ENCODE measurements at places on chromosomes 1 and 21.

GRCh38 chr1:3683197-3683596 is 30.9 kb downstream of the TP73 start:
- no peak for DNase-seq

- no peak for DNase-seq
Observed at GRCh38 chr1:157773493-157774350, 3.2 kb downstream of the FCRL2 start.

- DNase-seq, result no peak
Observed at GRCh38 chr1:44860891-44861425, 17.9 kb upstream of the PTCH2 start.

GRCh38 chr1:213251972-213252371 is 200.9 kb downstream of the RPS6KC1 start:
- no peak for DNase-seq

DNA sequence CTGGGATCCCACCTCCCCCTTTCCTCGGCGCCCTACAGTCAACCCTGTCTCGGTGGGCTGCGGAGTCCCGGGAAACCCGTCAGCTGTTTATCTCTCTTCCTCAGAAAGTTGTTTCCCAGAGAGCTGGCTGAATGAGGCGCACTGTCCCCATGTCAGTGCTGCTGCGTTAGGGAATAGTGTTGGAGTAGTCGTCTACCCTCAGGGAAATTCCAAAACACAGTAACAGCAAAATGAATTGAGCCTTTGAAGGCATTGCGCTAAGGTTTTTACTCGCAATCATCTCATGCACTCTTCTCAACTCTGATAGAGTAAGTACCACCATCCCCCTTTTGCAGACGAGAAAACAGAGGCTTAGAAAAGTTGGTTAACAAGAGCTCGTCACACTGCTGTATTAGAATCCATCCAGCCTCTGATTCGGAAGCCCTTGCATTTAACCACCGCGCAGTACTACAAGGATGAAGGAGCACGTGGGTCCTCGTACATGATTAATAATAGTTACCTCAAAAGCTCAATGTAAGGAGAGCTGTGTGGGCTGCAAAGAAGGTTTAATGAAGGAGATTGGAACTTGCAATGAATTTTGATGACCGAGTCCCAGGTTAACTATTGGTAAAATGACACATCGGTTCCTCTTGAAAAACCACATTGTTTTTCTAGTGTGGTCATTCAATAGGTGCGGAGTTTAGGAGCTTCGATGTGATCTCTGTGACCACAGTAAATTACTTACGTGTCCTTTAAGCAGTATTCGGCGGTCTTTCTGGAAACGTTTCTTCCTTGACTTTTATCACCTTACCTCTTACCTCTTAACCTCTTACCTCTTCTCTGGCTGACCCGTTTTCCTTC is 788 bp upstream of the EDEM3 start:
- DNase-seq, result no peak

DNA sequence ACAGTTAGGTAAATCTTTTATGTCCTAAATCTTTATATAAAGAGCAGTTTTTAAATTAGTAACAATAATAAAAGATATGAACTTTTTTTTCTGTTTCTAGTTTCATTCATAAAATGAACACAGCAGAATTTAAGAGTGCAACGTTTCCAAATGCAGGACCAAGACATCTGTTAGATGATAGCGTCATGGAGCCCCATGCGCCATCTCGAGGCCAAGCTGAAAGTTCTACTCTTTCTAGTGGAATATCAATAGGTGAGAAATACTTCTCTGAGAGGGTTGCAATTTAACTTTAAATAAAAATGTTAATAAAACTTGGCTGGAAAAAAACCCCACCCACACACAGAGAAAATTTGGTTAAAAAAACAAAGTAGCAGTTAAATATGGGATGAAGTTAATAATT is 15.0 kb upstream of the ANGPTL1 start:
- DNase-seq, result no peak

- no peak for DNase-seq
Observed at GRCh38 chr1:233045588-233045987, 95.2 kb downstream of the NTPCR start.

GRCh38 chr1:156812293-156812990 is 4.2 kb downstream of the SH2D2A start:
- no peak for DNase-seq

DNA sequence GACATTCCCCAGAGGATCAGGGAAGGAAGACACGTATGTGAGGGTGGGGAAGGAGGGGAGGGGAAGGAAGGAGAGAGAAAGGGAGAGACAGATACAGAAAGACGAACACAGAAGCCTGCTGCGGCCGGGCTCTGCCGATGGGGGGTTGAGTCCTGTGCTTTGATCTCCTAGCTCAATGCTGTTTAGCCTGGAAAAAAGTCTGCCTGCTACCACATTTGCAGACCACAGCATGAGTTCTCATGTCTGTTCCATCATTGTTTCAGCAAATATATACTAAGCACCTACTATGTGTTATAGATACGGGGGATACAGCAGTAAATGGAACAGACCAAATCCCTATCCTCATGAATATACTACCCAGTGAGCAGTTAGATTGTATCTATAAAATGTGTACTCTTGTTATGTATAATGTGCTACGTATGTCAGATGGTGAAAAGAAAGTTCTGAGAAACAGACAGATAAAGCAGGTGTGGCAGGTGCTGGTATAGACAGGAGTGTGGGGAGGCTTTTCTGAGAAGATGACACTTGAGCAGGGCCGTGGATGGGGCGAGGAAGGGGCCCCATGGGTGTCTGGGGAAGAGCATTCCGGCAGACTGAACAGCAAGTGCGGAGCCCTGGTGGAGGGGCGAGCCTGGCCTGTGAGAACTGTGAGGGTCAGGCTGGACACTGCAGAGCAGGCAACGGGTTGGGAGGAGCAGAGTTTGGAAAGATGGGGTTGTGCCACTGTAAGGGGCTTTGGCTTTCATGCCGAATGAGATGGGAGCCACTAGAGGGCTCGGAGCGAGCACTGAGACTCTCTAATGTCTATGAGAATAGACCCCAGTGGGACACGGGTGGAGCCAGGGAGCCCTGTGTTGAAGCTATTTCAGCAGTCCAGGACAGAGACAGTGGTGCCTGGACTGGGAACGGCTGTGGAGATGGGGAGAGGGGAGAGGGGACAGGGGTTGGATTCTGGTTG is 34.1 kb downstream of the KIAA1614 start:
- DNase-seq, result no peak

DNA sequence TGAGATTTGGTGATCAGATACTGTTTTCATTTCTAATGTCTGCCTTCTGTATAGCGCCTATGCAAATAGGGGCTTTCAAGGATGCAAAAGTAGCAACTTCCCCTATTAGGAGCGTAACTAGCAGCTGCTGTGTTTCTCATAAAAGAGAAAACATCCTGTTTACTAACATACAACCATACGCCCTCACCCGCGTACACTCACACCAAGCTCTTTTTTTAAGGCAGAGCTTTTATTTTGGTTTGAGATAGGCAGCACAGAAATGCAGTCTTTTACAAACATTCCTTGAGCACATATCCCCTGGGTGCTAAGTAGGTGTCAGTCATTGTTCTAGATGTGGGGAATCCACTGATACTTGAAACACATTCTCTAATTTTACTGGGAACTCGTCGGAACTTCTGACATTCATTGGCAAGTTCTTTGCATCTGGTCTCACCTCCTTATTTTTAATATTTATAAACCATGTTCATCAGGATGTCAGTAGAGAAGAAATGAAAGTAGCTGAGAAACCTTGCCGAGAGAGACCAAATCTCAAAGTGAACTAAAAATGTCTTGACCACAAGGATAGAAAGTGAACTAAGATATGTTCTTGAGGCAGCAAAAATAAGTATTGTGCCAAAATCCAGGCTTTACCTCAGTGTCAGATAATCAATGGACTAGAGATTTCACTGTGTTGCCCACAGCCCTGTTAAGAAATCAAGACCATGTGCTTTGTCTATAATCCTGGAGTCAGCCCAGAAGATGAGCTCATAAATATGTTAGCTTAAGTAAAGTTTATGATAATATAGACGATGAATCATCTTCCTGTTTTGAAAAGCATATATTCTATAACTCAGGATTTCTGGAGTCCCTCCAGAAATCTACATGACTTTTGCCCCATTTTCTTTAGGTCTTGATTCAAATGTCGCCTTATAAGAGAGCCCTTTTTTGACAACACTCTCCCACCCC is 350.9 kb downstream of the ST6GALNAC3 start:
- DNase-seq, result no peak

DNA sequence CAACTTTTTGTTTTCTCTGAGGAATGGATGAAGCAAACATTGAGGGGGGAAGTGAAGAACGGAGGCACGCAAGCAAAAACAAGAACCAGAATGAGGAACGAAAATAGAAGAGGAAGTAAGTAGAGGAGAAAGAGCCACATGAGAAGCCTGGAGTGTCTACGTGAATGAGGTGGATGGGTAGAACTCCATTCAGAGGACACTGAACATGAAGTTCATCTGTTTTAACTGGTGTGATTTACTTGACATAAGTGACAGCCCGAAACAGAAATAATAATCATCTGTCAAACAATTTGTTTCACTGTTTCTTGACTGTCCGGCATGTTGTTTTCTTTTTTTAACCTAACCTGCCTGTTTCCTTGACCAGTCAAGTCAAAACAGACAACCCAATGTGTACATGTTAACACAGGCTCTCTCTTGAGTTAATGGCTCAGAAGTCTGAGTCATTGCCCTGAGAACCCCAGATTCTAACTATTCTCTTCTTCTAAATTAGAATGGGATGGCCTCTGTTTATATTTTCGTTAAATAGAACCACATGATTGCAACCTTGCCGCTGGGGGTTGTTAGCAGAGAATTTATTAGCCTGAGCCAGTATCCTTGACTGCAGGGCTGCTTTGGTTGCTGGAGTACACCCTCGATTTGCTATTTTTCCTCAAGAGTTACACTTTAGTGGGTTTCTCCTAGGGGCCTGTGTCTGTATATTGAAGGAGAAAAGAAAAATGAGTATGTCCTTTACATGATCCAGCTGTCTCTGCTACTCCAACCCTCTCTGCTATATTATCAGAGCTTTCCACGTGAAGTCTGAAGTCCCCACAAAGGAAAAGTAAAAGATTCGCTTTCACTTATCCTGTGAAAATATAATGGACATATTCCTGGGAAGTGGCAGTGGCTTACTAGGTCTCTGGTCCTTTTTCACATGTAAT is 151.7 kb downstream of the ZC3H11B start:
- no peak for DNase-seq
